Type B pancreatic cell (in vitro differentiated cells): ENCODE measurements at places on chromosomes 2 and 18. TPM values are rescaled to one million over a fixed set of nuclear protein-coding genes. Genes with fewer than 3 reads are reported as not detected.

SERPINB10 gene
- total RNA-seq = not detected in 2 replicates

EPC2 gene
- 34.8 and 35.9 TPM in 2 replicates for total RNA-seq

DNA sequence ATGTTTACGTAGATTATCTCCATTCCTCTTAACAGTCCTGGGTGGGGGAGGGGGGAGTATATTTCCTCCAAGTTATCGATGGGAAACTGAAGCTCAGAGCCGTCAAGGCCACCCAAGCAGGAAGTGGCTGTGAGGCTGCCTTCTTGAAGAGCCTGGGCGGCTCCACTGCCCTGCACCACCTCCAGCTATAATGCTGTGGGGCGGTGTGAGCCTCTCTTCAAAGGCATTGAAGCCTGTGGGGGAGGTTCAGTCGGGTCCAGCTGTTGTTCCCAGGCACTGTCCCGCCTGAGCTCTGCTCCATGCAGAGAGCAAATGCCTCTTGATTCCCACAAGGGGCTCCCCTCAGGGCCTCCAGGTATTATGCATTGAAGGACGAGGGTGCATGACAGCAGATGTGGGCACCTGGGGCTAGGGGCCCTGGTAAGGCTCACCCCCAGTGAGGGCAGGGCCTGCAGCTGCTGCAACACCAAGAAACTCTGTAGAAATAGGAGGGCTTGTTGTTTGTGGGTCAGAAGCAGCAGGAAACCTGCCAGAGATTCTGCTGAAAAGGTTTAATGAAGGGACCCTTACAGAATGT, 29.5 kb upstream of the LAPTM4A start:
- H3K4me3 ChIP-seq = no peak overlapping the region
- no peak for DNase-seq
- H3K27ac ChIP-seq = no peak overlapping the region
- no peaks in the 10 kb centered on the region for H3K4me1 ChIP-seq
- H3K36me3 ChIP-seq = peaks cover 3% of the 10 kb centered on the region
- no peaks in the 10 kb centered on the region for H3K27me3 ChIP-seq

DNA sequence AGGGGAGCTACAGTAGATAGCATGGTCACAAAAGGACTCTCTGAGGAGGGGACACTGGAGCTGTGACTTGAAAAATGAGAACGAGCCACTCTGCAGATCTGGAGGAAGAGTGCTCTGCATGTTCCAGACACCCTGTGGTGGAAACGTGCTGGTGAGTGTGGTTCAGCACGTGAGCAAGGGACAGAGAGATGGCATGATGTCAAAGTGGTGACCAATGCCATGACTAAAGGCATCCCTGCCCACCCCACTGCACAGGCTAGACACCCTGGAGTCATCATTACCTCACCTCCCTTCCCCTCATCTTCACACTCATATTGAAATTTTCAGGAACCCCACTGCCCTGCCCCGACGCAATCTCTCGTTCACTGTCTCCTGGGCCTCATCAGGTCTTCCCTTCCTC, 56.5 kb downstream of the SLC4A5 start:
- H3K4me3 ChIP-seq = no peak overlapping the region
- H3K27ac ChIP-seq = no peak overlapping the region
- H3K4me1 ChIP-seq = peaks cover 8% of the 10 kb centered on the region
- H3K36me3 ChIP-seq = no peaks in the 10 kb centered on the region

GRCh38 chr2:62547854-62548253, 41.9 kb upstream of the TMEM17 start:
- no peaks in the 10 kb centered on the region for H3K27me3 ChIP-seq
- no peak overlapping the region for H3K27ac ChIP-seq
- DNase-seq = no peak
- H3K4me1 ChIP-seq = no peaks in the 10 kb centered on the region

GRCh38 chr2:10650761-10651160, 39.0 kb downstream of the NOL10 start:
- no peaks in the 10 kb centered on the region for H3K27me3 ChIP-seq
- no peak for DNase-seq
- peaks cover 32% of the 10 kb centered on the region for H3K36me3 ChIP-seq
- H3K27ac ChIP-seq = no peak overlapping the region

DNA sequence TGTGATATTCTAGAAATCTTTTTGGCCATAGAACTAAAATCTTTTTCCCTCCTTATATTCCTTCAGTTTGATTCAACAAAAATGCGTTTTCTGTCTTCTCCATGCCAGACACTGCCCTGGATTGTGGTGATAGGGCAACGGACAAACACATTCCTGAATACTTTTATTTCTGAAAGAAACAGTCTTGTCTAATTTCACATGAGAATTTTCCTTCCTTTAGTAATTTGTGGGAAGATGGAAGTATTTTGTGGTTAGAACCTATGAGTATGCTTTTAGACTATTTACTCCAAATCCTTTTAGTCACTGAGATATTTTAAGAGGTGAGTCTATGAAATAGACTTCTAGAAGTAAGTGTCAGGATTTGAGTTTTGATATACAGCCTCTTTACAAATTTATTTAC, 49.6 kb downstream of the COL5A2 start:
- DNase-seq = no peak
- H3K4me1 ChIP-seq = peaks cover 15% of the 10 kb centered on the region
- no peak overlapping the region for H3K27ac ChIP-seq
- no peaks in the 10 kb centered on the region for H3K27me3 ChIP-seq
